SHP77 treated with DMSO at 0.1 percent for 48 hours (cell line): ENCODE measurements at places on chromosomes 6 and 20.

GRCh38 chr6:35948725-35949124 is 27.8 kb upstream of the SRPK1 start:
- DNase-seq: no peak

GRCh38 chr6:79813854-79814709 is 133.3 kb downstream of the ELOVL4 start:
- DNase-seq: peak; percentile 18

DNA sequence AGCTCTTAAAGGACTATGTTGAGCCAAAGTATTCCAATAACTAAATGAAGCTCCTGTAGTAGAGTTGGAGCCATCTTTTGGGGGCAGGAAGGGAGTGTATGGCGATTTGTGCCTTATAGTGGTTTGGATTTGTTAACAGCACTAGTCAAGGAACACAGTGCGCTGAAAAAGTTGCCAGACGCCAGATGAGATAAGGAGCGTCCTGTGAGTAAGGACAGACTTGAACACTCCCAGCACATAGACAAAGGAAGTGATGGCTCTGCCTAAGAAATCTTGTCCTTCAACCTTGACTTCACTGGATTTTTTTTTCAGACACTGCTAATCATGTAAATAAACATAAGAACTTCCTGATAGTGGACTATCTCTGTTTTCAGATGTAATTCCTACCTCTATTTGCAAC is 136.9 kb downstream of the TRMT11 start:
- DNase-seq: no peak

DNA sequence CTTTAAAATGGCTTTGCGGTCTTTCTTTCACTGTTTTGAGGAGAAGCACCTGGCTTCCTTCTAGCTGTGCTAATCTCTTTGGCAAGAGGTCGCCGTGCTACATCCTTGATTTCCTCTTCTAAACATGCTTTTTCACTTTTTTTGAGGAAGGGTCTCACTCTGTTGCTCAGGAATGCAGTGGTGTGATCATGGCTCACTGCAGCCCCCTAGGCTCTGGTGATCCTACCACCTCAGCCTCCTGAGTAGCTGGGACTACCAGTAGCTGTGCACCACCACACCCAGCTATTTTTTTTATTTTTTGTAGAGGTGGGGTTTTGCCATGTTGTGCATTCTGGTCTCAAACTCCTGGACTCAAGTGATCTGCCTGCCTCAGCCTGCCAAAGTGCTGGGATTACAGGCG is 40.5 kb downstream of the RSPH3 start:
- no peak for DNase-seq

- DNase-seq: no peak
Measured at GRCh38 chr20:59993736-59994430, 35.7 kb downstream of the CDH26 start.

DNA sequence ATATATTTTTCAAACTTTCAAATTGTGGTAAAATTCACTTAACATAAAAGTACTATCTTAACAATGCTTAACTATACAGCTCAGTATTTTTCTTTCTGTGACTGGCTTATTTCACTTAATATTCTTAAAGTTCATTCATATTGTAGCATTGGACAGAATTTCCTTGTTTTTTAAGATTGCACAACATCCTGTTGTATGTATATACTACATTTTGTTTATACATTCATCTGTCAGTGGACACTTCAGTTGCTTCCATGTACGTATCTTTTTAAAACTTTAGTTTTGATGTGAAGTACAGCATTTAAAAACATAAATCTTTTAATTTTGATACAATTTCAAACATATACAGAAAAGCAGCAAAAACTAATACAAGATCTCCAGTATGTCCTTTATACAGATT is 220.7 kb downstream of the ZFAND3 start:
- no peak for DNase-seq

DNA sequence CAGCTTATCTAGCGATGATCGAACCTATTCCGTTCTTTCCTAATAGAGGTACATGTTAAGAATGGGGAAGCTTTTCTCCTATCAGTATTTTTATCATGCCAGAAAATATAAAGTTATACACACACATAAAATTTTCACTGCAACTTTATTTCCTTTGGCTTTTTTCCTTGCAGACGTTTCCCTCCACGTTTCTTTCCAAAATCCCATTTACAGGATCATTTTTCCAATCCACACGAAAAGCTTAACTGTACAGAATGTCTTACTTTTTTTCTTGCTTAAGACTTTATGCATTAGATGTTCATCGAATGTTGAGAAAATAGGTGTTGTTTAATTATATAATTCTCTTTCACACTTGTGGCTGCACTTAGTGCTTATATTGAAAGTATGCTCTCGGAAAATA is 62.9 kb upstream of the HDGFL1 start:
- DNase-seq: no peak

DNA sequence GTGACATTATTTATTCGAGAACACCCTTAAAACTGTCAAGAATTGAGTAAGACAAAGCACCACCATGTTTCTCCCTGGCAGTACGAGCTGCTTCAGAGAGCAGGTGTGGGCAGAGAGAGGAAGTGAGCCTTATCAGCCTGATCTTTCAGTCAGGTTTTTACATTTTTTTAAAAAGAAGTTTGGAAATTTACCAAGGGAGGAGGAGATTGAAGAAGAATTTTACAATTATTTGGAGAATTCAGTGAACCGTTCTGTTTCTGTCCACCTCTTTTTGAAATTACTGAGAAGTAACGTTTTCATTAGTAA is 75.5 kb downstream of the ZDHHC14 start:
- DNase-seq: no peak
